ENCODE measurements at places on chromosomes 2 and 18. TPM values are rescaled to one million over a fixed set of nuclear protein-coding genes. Genes with fewer than 3 reads are reported as not detected.

BCL11A gene
- 0.67 TPM for total RNA-seq

DNA sequence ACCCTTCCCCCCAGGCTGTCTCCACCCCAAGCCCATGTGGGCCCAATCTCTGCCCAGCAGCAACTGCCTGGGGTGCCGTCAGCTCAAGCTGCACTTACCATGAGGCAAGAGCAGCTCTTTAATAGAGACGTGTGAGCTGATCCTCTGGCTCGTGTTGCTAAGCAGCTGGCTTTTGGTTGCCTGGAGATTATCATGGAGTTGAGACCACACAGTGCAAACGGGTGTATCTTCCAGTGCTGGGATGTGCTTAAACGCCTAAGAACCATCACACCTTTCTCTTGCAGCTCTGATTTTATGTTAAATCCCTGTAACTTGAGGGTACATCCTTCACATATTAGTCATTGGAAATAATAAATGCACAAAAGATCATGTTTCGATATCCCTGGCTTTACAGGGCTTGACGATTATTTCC, 271.1 kb downstream of the PRKCE start:
- DNase-seq, result no peak
- no peak overlapping the region for H3K27ac ChIP-seq
- no peaks in the 10 kb centered on the region for H3K36me3 ChIP-seq
- H3K4me1 ChIP-seq, result no peaks in the 10 kb centered on the region

- no peak overlapping the region for H3K27ac ChIP-seq
- no peaks in the 10 kb centered on the region for H3K27me3 ChIP-seq
- peaks cover 4% of the 10 kb centered on the region for H3K36me3 ChIP-seq
- no peaks in the 10 kb centered on the region for H3K4me1 ChIP-seq
- no peak for DNase-seq
These were observed 57.4 kb upstream of the PCBP1 start for GRCh38 chr2:70029814-70030409.

GRCh38 chr18:43060020-43060419, 55.5 kb downstream of the RIT2 start:
- DNase-seq, result no peak
- H3K4me1 ChIP-seq, result no peaks in the 10 kb centered on the region
- no peaks in the 10 kb centered on the region for H3K27me3 ChIP-seq
- H3K27ac ChIP-seq, result no peak overlapping the region
- no peaks in the 10 kb centered on the region for H3K36me3 ChIP-seq

All from activated naive CD4-positive, alpha-beta T cell treated with anti-CD3 and anti-CD28 coated beads for 36 hours (primary cell).